Ovary (tissue), 10 donors: ENCODE measurements at places on chromosomes 2 and 18. TPM values are rescaled to one million over a fixed set of nuclear protein-coding genes. Genes with fewer than 3 reads are reported as not detected.
A peak's percentile ranks its signal among the peaks of the same experiment; 100 is the strongest.

Gene EDAR
- total RNA-seq = not detected

DNA sequence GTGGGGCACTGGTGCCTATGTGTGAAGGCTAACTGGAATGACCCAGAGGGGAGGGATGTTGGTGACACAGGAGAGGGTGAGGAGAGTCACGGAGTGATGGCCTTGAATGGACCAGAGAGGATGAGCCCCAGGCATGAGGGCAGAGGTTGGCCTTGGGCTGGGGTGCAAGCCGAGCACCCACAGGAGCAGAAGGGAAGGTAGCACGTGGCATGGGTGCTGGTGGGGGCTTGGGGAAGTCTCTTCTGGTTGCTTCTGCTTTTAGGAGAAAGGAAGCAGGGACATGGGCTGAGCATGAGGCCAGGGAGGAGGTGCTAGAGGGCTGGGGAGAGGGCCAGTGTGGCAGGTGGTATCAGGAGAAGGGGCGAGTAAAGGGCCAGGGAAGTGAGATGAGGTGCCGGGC, 183.8 kb downstream of the DYSF start:
- no peak for DNase-seq

- peak; percentile 76 for DNase-seq
These were observed 124.7 kb upstream of the PPP1CB start for GRCh38 chr2:28626891-28627421.

DNA sequence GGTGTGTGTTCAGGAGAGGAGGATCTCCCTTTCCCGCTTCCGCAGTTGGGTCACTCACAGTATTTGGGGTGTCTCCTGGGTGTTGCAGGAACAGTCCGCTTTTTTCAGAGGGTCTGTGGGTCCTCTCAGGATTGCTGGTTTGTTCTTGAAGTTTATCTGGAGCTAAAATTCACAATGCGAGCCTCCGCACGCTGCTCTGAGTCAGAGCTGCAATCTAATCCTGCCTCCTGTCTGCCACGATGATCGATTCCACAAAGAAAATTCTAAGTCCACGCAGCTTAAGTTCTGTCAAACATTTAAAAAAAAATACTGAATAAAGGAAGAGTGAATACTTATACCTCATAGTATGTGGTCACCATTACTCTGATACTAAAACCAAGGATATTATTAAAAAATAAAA, 76.5 kb downstream of the RAD51AP2 start:
- no peak for DNase-seq
